ENCODE measurements at places on chromosomes 1 and 21.

DNA sequence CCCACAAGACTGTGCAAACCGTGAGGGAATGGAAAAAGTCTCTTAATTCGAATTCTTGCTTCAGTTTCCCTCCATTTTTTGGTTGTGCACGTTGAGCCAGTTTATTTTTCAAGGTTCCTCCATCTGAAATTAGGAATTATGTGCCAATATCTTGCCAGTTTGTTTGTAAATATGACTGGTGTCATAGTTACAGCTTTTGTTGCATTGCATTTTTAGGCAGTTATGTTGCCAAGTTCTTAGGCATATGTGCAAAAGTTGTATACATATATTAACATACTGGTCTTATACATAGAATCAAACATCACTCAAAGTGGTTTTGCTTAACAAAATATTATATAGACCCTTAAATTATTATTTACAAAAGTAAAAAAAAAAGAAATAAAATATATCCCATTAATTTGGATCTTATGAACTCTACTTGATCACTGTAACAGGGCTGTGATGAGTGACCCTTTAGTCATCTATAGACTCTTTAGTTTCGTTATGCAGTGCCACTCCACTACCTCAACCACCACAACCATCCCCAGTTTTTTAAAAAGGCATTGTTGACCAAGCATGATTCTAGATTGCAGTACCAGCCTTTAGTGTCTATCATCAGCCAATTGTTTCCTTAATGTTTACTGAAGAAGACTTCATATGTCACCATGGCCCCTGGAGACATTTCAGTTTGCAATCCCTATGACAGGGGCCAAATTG is 20.9 kb upstream of the DYNLT5 start:
- no peak for DNase-seq

GRCh38 chr1:86499987-86500593 is 31.4 kb downstream of the CLCA1 start:
- DNase-seq = no peak

- DNase-seq = no peak
Observed at GRCh38 chr1:22729912-22730311, 19.3 kb downstream of the EPHB2 start.

DNA sequence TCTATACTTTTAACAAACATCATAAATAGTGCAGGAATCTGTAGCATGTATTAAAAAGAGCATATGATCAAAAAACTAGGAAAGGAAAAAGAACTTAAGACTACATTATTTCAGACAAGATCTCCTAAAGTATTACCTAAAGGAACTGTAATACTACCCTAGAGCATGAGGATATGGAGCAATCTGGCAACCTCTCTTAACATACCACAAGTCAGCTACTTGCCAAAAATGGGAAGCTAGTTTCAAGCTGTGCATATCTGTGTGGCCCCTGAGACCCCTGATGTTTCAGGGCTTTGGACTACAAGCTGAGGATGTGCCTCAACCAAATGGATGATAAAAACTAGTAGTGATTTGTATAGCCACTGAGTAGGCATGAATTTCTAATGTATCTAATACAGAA is 525.6 kb downstream of the PTBP2 start:
- no peak for DNase-seq

DNA sequence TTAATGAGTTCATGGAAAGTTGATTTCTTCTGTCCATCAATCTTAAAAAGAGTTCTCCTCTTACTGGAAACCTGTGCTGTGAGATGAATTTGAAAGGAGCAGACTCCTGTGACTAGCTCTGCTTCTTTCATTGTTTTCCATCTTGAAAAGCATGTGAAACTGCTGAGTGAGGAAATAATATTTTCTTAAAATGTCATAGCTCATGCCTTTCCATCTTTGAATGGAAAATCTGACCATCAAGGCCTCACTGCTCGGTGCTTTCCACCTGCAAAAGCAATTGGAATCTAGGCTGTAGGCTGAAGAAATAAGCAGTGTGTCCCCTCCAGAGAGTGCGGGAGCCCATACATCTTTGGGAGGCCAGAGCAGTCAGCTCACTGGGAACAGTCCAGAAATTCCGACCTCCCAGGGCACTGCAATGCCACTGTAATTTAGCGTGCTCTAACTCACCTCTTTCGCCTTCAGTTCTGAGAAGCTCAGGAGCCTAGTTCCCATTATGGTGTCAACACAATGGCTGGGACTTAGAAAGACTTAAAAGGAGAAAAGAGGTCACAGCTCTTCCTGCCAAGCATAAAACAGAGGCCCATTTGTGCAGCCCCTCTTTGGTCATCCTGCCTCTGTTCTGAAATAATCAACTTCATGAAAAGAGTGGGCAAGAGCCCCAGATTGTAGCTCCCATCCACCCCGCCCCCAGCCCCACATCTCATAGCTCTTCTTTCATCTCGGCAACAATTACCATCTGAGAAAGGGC is 50.4 kb upstream of the F3 start:
- DNase-seq = no peak

GRCh38 chr21:41763398-41763931 is 3.4 kb downstream of the RIPK4 start:
- DNase-seq = no peak

GRCh38 chr1:114746450-114747121 is 11.2 kb downstream of the CSDE1 start:
- DNase-seq = no peak

DNA sequence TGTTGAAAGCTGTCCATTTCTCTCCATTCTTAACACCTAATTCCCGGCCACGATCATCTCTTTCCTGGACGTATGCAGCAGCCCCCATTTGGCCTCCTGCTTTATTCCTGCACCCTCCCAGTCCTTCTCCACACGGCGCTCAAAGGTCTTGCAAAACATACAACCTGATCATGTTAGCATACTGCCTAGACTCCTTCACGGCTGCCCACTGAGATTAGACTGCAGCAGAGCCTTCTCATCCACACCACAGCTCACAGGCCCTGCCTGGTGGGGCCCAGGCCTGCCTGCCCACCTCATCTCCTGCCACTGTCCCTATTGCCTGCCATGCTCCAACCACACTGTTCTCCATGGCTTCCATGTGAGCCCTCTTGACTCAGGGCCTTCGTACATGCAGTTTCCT is 2.7 kb downstream of the GOLT1A start:
- no peak for DNase-seq

DNA sequence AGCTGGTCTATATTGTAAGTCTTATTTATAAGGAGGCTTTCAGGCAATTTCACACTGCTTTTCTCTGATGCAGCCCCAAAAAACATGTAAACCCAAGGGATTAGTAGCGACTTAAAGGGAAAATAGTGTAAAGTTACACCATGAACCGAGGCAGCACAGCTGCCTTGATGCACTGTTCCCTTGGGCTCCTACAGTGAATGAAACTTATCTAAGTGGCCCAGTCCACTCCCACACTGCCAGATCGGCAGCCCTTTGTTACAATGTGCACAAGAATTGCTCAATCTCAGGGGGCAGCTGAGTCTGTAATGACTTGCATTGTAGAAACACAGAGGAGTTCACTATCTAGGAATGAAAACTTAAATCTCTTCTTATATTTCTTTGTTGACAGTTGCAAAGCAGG is 120.8 kb upstream of the ADGRL2 start:
- no peak for DNase-seq

GRCh38 chr1:117747605-117748004 is 141.8 kb downstream of the TENT5C start:
- DNase-seq = no peak
